ENCODE measurements at places on chromosomes 1 and 21.

GRCh38 chr21:40334159-40334558 lies 466.9 kb downstream of the PCP4 start:
- DNase-seq, result no peak

- DNase-seq, result no peak
These were observed 82.8 kb downstream of the PLPPR5 start for GRCh38 chr1:98921817-98922216.

- DNase-seq, result no peak
These were observed 15.9 kb downstream of the PDXK start for GRCh38 chr21:43734928-43735229.

DNA sequence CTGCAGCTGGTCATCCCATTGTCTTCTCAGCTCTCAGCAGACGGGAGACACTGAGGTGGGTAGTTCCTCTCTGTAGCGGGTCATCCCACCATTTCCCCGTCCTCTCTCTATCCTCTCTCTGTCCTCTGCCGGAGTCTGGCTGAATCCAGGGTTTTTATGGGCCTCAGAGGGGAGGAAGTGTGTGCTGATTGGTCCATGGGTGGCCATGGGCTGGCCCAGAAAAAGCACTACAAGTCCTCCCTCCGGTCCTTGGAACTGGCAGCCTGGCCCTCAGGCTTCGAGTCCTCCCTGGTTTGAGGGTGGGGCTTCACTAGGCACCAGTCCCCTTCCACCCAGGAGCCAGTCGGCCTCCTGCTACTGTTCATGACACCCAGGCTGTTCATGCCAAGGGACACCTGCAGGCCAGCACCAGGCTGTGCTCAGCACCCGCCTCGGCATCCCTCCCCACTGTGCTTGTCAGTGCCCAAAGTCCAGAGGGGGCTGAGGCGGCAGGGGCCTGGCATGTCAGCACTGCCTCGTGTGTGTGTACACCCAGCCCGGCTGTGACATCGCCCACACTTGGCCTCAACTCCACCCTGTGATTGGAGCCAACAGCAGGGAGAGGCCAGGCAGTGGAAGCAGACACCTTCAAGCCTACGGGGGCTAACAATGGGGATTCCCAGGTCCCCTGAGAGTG lies 23.0 kb upstream of the LRRC8C start:
- DNase-seq, result peak; percentile 79

DNA sequence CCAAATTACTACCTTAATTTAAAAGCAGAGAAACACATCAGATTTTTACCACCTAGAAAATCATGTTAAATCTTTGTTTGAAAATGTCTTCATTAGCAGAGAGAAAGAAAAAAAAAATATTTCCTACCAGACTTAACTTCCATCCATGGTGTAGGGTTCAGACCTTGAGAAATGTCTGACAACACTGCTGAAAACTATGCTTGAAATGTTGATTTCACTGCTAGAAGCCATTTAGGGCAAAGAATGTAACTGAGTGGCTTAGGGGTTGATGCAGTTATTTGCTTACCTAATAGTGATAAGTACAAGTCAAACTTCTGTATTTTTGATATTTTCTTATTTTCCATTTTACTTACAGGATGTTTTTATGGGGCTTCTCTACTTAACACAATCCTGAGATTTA lies 495.6 kb upstream of the NEGR1 start:
- no peak for DNase-seq

DNA sequence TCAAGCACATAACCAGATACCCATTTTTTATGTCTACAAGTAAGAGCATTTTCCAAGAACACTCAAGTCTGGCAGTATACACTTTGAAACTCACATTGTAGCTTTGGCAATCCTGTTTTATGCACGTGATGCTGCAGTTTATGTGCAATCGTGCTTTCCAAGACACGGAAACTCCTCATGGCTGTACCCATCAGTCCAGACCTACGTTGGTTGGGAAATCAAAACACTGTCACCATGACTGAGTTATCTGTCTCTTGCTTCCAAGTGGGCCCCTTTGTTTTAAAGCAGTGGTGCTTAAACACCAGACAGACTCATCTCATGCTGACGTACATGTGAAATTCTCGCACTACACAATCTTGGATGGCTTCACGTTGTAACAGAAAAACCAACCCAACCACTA lies 192.8 kb downstream of the LTN1 start:
- no peak for DNase-seq

- DNase-seq, result no peak
These were observed 85.5 kb downstream of the PLPPR5 start for GRCh38 chr1:98919211-98919610.

- DNase-seq, result no peak
These were observed 134.4 kb upstream of the SMYD2 start for GRCh38 chr1:214146523-214146922.

DNA sequence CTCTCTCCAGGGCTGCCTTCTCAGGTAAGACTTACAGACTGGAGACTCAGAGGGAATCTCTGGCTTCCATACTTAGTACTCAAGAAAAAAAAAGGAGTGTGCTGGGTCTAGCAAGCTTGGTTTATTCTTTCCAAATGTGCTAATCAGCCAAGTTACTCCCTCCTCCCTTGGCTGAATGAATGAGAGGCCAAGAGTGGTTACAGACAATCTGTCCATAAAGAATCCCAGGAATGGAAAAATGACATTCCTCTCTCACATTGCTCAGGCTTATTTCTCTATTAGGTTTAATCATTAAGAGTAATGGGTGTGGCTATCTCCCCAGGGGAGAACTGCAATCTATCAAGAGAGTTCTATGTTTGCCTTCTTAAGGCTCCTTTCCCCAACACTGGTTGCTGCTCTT lies 547.3 kb upstream of the PLXNA2 start:
- DNase-seq, result no peak

DNA sequence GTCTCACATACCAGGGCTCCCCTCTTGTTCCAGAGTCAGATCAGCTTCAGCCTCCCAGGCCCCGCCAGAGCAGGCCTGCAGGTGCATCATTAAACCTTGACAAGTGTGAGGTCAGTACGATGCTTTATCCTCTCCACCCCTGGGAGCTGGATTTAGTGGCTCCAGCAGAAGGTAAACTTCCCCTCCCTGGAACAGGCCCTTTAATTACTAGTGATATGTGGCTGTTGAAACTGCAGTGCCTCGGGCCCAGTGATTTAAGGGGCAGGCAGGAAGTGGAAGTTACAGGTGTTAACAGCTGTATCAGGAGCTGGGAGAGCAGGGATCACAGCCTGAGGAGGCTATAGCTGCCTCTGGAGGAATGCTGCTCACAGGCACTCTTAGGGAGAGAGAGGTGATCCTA lies 132.4 kb upstream of the KLHDC7A start:
- no peak for DNase-seq

- DNase-seq, result no peak
These were observed 22.2 kb downstream of the MAPKAPK2 start for GRCh38 chr1:206706806-206707366.

DNA sequence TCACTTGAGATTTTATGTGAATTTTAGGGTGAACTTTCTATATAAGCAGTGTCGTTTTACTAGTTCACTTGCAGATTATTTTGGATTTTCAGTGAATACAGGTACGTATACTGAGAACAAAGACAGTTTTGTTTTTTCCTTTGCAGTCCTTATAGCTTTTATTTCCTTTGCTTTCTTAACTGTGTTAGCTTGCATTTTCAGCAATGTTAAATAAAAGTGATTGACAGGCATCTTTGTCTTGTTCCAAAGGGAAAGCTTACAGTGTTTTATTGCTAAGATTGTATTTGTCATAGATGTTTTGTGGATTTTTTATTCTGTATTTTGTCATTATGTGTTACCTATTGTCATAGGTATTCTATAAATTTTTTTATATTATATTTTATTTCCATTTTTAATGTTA lies 53.3 kb upstream of the FASLG start:
- no peak for DNase-seq

DNA sequence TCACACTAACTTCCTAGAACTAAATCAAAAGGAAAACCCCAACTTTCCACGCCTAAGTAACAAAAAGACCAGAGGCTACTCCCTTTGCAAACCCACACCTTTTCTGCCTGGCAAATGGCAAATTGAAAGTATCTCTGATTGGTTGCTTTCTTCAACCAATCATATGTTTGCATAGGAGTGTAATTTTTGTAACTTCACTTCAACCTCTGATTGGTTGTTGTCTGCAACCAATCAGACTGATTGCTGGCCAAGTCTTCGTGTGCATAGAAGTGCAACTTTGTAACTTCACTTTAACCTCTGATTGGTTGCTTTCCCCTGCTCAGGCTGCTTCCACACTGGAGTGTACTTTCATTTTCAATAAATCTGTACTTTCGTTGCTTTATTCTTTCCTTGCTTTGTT lies 36.9 kb upstream of the PADI2 start:
- DNase-seq, result no peak

- no peak for DNase-seq
These were observed 610.0 kb downstream of the LMO4 start for GRCh38 chr1:87938631-87939030.

DNA sequence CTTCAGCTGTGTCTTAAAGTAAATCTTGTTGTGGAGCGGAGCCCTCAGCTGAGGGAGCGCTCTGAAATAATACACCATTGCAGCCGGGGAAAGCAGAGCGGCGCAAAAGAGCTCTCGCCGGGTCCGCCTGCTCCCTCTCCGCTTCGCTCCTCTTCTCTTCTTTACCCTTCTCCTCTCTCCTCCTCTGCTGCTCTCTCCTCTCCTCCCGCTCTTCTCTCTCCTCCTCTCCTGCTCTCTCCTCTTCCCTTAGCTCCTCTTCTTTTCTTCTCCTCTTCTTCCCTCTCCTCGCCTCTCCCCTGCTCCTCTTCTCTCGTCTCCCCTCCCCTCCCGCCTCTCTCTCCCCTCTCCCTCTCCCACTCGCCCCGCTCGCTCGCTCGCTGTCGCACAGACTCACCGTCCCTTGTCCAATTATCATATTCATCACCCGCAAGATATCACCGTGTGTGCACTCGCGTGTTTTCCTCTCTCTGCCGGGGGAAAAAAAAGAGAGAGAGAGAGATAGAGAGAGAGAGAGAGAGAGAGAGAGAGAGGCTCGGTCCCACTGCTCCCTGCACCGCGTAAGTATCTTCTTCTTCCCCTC lies at the start of gene PROX1:
Gene PROX1, plus strand, starts transcription at position 47 of the 580 bp plus-strand sequence. CDS start 8,563 bp downstream, outside the sequence.
- peak; percentile 61 for DNase-seq

DNA sequence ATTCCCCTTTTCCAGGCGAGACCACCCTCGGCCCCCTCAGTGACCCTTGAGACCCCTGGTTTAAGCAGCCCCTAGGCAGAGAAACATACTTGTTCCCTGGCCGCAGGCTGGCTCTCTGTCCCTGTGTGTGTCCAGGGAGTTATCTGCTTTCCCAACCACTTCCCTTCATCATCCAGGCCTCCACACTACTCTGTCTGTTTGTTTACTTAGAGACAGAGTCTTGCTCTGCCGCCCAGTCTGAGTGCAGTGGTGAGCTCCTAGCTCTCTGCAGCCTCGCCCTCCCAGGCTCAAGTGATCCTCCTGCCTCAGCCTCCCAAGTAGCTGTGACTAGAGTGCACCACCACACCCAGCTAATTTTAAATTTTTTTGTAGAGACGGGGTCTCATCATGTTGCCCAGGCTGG lies 5.8 kb upstream of the VWA1 start:
- no peak for DNase-seq

DNA sequence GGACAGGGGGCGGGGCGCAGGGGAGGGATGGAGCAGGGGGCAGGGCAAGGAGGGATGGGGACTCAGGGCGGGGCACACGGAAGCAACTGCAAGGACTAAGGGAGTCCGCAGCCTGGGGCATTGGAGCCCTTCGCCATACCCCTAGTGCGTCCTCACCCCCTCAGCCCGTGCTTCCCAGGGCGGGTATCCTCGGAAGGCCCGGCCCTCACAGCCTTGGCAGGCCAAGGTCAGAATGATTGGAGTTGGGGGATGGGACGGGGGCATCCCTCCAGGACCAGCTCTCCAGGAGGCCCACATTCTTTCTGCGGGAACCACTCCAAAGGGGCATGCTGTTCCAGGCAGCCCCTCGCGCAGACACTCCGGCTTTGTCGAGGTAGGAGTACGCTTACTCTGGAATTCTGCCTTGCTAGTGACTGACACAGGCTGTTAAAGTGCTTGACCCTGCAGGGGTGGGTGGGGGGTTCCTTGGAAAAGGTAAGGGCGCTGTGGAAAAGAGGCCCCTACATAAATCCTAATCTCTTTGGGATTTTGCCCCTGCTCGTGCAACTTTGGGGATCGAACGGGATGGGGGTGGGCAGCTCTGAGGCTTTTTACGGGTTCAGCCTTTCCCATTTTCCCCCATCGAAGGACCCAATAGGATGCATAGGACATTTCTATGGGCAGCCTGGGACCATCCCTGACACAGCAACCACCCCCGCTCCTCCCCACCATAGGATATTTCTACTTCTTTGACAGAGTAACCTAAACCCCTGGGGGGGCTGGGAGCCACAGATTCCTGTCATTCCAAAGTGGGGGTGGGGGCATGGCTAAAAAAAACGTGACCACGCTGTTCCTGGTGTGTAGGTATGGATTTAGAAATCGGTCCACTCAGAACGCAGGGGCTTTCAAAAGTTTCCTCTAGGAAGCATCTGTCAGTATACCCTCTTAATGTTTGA lies 738 bp upstream of the TRIM11 start:
- DNase-seq, result no peak

DNA sequence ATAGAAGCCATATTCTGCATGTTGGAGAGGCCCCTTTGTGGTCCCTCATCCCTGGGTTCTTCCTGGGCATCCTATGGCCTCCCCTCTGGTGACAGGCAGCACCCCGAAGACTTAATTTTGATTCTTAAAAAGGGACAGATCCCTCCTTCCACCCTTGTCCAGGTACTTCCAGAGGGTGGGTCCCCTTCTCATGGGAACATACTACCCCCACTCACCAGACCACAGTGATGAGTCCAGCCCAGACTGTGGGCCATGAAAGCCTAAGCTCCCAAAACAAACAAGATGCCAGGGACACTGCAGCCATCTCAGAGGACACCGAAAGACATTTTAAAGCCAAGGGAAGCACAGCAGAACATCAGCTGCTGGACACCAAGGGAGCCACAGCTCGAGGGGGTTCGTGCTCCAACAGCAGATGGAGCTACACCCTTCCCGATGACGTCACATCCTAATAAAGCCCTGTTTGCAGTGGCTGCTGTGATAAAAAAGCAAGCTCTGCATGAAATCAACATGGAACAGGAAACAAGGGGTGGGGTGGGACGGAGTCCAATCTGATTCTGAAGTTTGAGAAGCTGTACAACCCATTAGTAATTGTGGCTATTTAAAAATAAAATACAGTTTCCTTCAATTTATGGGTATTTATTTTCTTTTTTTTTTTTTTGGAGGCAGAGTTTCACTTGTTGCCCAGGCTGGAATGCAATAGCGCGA lies 32.4 kb downstream of the GNB1 start:
- peak; percentile 20 for DNase-seq

DNA sequence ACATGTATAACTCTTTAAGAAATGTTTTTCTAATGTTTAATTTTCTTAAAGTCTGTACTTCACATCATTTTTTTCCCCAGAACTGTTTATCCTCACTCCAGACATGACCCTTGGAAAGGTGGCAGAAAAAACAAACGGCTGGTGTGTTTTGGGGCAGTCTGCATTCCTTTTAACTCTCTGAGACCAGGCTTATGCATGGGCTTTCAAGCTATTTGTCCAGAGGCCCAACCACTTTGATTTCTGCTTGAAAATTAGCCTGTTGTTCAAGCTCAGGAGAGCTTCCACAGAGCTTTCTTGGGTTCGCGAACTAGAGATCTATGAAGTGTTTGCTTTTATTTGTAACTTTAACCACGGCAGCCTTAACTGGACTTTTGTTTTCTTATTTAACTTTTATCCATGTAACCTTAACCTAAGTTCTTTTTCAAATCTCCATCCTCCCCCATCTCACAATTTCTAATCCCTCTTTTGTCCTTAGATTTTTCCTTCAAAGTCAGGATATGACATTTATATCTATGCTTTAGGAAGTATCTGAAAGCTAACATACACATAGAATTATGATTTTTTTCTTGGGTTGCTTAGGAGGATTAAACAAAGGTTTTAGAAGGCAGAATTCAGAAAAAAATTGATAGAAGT lies 111.8 kb downstream of the FGGY start:
- DNase-seq, result no peak

- DNase-seq, result no peak
These were observed 1.6 kb downstream of the MARK1 start for GRCh38 chr1:220529521-220530020.

Measured in activated CD4-positive, alpha-beta memory T cell treated with anti-CD3 and anti-CD28 coated beads for 36 hours (primary cell).